ENCODE measurements at places on chromosomes 6 and 20.

- no peak for DNase-seq
These were observed 76.2 kb downstream of the TCP11 start for GRCh38 chr6:35064757-35065440.

DNA sequence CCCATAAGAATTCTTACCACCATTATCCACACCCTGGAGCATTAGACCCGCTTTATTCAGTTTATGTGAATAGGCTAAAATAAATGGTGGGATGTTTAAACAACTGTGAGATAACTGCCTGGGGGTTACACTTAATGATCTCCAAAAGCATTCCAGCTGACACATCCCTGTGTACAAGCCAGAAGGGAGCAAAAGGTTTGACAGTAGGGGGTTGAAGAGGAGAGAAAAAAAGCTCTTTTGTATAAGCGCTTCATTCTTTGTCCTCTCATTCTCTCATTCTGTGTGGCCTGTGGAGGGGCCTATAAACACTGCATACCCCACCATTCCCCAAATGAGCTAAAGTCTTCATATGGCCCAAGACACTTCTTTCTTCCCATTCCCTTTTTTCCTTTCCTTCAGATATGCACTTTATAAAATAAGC, 30.8 kb upstream of the COL21A1 start:
- DNase-seq, result no peak

- no peak for DNase-seq
These were observed 586 bp upstream of the HMGA1 start for GRCh38 chr6:34236131-34236442.

DNA sequence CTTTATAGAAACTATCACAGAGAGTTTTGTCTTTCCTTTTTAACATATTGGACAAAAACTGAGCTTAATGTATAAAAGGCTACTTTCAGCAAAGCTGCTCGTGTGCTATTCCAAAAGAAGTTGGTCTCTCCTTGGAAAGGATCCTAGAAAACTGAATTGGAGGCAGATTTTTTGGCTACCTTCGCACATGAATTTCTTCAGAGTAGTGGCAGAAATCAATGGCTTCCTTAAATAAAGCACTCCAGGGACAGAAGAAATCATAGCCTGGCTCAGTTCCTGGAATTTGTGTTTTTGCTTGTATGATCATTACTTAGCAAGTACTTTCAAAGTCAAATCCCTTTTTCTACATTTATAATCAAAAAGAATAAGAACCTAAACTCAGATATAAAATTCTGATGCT, 780.3 kb downstream of the PHF3 start:
- DNase-seq, result peak; percentile 56

- DNase-seq, result no peak
These were observed 26.3 kb downstream of the ELOVL5 start for GRCh38 chr6:53322188-53323029.

GRCh38 chr6:143766185-143766553, 77.0 kb upstream of the LTV1 start:
- DNase-seq, result no peak
